Caudate nucleus (tissue), 63 donors: ENCODE measurements at places on chromosomes 3 and 15.

- DNase-seq, result no peak
Observed at GRCh38 chr15:91258415-91258759, 158.3 kb downstream of the SV2B start.

GRCh38 chr3:19171794-19172193 lies 23.5 kb downstream of the KCNH8 start:
- DNase-seq, result no peak

DNA sequence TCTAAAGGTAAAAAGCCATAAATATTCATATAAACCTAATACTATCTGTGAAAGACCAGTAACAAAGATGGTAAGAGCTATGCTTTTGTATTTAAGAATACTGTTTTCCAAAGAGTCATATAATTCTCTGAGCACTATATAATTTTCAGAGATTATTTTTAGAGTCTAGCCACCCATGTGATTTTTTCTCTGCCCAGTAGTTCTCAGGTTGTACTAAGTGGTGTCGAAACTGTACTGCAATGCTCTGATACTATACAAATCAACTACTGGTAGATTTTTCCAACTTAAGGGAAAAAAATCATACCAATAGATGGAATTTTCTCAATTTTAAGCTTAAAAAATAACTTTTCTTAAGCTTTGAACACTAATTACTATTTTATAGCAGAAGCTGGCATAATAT lies 104.8 kb downstream of the MYO5A start:
- no peak for DNase-seq

DNA sequence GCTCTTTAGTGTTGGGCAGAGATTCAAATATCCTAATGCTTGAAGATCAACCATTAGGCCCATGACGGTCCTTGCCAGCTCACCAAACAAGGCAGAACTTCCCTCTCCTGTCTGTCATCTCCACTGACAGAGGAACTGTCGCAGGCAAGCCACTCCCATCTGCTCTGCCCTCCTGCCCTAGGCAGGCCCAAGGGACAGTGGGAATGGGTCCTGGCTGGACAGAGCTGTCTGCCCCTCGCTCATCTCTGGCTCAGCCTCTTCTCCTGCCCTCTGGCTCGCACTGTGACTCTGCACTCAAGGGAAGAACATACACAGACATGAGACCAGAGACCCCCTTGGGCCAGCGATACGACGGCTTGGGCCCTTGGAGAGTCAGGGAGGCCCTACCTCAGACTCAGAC lies 7.6 kb upstream of the MUSTN1 start:
- DNase-seq, result no peak

DNA sequence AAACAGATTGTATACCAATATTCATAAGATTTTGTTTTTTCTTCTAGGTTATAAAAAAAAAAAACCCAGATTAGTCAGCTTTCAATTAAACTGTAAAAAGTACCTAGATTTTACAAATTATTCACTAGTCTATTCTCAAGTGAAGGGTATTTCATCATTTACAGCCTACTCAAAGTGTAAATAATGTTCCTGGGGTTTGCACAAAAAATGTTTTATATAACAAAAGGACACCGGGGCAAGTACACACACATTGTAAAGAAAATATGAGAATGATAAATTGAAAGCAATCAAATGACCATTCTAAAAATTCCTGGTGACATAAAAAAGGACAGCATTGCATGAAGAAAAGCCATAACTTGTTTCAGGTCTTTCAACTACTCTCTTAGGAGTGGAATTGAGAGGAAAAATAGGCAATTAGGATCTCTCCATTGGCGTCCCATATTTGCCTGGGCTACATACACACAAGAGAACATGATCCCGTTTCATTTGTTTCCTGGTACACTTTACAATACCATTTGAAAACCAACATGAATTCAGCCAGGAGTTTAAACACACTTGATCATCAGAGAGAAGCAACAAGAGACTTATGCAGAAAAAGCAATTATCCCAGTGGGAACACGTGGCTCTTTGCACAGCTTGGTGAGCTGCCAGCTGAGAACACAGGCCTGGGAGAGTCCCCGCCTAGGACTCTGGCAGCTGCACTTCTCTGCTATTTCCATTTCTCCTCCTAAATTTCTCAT lies 1039.2 kb downstream of the ROBO1 start:
- peak; percentile 76 for DNase-seq

DNA sequence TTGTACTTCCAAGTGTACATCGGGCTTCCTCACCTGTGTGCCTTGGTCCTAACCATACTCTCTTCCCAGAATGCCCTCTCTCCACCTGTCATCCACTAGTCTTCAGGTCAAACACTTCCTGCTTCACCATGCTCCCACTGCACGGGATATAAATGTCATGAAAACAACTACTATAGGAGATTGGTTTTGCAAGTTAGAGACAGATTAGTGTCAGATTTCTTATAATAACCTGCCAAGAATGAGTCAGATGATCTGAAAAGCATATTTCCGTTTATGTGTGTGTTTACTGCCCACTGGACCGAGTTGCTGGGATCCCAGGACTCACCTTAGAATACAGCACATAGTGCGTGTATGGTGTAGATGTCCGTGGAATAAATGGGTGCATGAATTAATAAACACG lies 21.4 kb downstream of the PLA1A start:
- no peak for DNase-seq

DNA sequence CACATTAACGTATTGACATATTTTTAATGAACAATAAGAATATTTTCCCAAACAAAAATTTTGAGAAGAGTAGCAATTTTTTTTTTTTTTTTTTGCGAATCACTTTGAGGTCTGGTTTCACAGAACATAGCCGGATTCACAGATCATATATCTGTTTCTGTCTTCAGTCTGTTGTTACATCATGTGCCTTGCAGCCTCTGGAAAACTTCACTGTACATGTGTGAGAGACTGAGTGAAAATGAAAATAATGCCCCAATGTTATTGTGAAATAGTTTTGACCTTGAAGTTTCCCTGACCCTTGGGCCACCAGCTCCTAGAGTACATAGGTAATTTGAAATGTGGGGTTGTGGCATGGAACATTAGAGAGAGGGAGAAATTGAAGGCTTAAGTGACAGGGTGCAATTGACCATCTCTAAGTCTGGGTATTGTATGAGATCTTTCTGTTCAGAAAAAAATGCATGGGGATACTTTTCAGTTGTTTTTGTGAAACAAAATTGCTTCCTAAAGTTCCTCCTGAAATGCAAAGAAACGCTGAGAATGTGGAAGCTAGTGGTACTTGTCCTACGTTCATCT lies 14.0 kb downstream of the ITPR1 start:
- DNase-seq, result no peak

DNA sequence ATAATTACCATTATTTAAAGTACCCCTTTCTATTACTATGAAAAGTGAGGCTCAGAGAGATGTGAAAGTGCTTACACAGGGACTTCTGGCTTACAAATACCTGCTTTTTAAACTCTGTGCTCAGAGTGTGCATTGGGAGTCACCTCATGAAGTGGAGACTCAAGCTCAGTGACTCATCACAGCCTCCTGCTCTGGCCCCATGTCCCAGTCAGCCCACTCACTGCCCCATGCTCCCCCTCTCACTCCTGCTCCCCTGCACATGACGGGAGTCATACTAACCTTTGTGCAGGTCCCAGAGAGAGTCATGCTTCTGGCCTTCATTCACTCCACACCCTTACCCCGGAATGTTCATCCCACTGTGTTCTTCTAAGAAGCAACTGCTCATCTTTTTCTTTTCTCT lies 20.2 kb downstream of the CCR1 start:
- DNase-seq, result no peak

DNA sequence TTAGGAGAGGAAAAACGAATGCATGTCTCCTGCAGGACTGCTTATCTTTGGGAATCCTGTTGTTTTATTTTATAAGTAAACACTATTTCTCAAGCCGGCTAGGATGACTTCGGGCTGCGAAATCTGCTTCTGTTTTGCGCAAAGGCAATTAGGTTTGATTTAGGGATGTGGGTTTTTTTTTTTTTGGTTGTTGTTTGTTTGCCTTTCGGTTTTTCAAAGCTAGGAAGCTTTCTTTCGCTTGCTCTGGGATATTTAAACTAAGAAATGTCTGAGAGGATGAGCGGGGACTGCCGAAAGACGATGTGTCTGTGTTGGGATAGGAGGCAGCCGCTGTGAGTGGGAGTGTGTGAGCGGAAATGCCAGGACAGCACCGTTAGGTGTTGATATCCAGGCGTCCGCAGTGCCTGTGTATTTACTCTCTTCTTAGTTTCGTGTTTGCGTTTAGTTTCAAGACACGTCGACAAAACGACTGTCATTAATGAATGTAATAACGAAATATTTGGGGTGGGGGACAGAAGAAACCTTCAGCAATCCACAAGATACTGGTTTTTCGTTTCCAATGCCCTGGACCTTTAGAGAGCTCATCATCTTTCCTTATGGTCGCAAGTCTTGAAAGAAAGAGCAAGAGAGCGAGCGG lies 604 bp downstream of the ISL2 start:
- DNase-seq, result no peak

DNA sequence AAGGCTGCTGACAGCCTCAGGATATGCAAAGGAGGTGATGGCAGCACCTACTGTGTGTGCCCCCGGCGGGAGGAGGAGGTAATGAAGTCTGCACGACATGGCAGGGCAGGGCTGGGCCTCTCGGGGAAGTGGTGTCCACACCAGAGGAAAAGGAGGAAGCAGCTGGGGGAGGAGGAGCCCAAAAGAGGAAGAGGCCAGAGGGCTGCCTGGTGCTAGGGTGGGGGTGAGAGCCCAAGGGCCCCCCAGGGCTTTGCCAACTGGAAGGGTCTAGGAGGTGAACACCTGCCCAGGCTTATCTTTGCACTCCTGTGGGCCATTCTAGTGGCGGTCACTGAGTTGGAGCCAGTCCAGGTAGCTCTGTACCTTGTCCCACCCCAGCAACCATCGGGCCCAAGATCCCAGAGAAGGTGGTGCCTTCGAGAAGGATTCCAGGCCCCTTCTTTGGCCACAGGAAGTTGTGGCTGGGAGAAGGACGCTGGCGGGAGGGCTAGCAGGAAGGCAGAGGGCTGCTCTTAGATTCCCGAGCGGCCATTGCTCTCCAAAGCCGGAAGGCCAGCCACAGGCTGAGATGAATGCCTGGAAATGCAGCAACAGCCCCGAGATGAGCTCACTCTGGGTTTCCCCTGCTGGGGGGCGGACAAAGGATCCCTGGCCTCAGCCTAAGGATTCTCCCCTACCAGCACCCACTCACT lies 7.0 kb downstream of the GNAI2 start:
- no peak for DNase-seq

DNA sequence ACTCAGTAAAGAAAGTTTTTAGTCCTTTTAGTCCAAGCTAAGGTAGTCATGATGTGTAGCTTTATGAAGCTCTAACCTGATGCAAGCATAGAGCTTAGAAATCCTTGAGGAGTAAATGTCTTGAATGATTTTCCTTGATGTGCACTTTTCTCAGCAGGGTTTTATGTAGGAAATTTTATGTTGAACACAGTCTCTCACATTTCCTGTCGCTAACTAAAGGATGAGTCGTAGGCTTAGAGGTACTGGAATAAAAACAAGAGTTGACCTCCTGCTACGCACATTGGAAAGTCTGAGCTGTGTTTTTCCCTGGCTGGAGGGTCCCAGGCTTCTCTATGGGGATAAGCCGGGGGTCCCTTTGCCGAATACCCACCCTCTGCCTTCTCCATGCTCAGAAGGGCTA lies 34.7 kb upstream of the ZPLD1 start:
- DNase-seq, result no peak

DNA sequence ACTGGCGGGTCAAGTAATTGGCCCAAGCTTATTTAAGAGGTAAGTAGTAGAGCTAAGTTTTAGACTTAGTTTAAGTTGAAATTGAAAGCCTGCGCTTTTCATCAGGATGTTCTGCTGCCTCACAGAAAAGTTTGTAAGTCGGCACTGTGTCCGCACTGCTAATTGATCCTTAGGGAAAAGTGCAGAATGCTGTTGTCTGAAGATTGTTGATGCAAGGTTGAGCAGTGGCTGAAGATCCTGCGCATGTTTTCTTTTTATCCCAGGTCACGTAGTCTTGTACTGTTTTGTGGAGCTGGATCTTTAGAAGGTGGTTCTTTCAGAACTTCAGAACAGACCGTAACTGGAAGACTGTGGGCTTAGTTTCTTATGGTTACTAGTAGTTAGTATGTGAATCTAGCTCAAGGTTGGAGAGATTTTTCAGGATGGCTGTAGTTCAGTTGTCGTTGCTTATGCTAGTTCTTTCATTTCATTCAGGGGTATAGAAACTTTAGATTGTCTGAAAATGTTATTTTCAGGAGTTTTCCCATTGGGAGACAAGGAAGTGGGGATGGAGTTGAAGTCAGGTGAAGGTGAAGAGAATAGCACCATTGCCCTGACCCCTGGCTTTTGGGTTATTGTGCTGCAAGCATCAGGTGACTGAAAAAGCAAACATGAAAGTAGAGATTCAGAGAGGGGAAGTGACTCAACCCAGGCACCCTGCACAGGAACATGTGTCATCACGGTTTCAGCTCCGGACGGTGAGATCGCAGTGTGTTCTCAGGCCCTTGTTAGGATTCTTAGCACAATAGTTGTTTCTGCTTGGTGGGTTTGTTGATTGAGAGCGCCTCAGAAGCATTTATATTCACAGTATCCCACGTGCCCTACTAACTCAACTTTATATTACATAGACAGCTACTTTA lies 32.8 kb downstream of the AKAP13 start:
- no peak for DNase-seq
